Omental fat pad (tissue), 4 donors: ENCODE measurements at places on chromosomes 2 and 18.

DNA sequence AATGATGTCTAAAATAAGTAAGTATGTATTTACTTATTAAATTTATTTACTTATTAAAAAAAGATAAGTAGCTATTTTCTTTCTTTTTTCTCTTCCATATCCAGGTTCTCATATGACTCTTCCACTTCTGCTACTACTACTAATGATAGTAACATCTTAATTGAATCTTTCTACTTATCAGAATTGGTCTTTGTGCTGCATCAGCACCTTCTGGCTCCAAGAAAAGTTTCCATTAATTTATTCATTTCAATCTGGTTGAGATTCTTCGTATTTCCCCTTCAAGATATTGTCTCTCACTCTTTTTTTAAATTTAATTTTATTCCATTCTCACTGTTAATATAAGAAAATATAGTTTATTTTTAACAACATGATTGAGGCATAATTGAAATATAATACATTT is 1675.4 kb downstream of the DPP10 start:
- DNase-seq = no peak

DNA sequence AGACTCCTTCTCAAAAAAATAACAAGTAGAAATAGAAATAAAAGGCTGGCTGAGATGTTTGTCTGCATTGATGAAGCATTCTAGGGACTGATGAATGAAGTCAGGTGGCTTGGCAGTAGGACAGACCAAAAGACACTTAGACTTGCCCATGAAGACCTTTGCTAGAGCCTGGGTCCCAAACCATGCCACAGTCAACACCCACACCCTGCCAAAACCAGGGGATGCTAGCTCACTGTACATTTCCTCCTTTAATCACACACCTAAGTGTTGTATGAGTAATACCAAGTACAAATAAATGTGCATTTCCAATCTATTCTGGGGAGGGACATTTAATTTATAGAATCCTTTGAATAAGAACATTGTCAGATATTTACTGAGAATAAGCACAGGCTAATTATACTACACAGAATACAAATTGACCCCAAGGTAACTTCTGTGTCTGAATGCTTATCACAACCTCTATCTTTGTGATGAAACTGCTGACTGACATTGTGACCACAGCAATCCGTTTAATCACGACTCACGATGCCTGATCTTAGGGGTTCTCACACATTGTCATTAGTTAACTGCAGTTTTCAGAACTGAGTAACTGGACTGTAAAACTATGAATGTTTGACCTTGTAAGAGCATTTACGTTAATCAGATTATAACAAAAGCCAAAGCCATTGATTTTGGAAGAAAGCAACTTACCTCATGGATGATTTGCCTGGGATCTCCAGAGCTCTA is 10.5 kb upstream of the NOL10 start:
- DNase-seq = no peak

DNA sequence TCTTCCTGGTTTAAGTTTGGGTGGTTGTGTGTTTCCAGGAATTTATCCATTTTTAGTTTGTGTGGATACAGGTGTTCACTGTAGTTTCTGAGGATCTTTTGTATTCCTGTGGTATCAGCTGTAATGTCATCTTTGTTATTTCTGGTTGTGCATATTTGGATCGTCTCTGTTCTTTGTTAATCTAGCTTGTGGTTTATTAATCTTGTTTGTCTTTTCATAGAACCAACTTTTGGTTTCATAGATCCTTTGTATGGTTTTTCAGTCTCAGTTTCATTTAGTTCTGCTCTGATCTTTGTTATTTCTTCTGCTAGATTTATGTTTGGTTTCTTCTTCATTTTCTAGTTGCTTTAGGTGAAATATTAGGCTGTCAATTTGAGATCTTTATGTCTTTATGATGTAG is 202.4 kb upstream of the ZSWIM2 start:
- no peak for DNase-seq

DNA sequence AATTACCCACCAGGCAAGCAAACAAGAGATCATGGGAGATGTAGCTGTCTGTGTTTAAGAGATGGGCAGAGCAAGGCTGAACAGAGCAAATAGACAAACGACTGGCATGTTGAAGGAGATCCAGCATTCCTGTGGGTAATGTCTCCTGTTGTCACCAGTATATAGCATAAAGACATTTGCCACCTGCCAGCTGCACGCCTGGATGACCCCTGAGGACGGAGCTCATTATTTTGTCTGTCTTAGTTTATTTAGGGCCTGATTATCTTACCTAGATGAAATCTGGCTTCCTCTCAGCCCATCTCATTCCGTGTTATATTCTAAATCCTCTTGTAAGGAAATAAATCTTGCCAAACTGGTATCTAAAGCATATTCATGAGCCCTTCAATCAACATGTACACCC is 510.3 kb upstream of the LINC00305 start:
- DNase-seq = no peak

GRCh38 chr2:24576617-24577016 is 85.6 kb downstream of the NCOA1 start:
- no peak for DNase-seq

DNA sequence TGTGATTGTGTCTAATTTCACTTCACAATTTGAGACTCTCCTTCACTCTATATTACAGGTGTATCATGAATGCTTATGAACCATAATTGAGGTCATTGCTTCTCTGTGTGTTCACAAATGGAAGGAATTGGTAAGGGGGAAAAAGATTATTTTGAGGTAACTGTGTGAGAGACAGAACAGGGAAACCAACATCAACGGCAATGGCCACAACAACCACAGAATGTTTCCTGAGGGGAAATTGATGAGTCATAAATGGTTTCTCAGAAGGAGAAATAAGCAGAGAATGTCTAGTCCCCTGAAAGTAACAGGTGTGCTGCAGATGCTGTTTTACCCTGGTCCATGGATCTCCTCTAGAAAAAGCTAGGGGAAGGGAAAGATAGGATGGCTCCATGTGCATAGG is 361.2 kb upstream of the GALNT5 start:
- no peak for DNase-seq

- DNase-seq = no peak
Measured at GRCh38 chr2:46535360-46535759, 56.0 kb downstream of the TMEM247 start.

DNA sequence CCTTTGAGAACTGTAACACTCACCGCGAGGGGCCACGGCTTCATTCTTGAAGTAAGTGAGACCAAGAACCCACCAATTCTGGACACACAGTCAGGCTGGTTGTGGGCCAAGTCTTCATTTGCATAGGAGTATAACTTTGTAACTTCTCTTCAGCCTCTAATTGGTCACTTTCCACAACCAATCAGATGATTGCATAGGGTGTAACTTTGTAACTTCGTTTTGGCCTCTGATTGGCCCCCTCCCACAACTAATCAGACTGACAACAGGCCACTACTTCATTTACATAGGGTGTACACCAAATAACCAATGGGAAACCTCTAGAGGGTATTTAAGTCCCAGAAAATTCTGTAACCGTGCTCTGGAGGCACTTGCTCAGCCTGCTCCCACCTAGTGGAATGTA is 77.5 kb upstream of the TCF4 start:
- DNase-seq = no peak

GRCh38 chr2:237886685-237887481 is 27.5 kb downstream of the RAMP1 start:
- DNase-seq = peak; percentile 81

DNA sequence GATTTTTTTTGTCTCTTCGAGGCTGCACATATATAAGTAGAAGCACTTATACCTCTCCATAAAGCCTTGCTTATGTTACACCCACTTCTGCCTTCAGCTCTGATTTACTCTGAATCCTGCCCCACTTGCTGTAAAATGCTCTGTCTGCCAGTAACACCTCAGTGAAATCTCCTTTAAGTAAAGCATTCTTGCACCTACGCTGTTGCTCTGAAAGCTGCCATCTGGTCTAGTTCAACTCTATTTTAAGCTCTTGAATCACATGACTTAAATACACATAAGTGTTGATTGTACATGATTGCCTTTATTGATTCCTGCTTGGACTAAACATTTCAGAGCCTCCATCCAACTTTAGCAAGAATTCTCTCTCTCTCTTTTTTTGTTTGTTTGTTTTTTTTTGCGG is 609.0 kb upstream of the CELF4 start:
- DNase-seq = no peak

DNA sequence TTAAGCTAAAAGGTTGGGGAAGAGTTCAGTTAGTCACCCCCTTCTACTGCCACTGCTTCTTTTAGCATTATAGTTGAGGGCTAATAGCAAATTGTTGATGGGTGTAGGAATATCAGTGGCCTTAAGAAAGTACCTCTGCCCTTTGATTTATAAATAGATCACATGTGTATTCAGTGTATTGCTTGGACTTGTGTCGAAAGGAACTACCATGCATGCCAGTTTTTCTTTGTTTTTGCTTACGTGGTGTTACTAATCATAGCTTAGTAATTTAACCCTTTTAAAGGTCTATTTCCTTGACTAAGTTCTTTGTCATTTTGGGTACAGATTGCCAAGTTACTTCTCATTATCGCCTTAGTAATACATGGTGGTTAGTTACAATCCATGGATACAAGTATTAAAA is 85.6 kb downstream of the MIB1 start:
- no peak for DNase-seq

DNA sequence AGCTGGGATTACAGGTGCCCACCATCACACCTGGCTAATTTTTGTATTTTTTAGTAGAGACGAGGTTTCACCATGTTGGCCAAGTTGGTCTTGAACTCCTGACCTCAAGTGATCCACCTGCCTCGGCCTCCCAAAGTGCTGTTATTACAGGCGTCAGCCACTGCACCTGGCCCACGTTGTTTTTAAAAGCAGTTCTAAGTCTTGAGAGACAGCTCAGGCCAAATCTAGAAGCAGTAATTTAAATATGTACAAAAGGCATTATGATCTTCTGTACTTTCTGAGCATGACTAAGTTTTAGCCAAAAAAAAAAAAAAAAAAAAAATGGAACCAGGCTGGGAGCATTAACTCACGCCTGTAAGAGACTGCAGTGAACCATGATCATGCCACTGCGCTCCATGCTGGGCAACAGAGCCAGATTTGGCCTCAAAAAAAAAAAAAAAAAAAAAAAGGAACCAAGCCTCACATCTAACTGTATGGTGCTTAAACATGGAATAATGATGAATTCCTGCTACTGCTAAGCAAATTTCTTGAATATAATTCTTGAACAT is 4.0 kb downstream of the ABHD3 start:
- DNase-seq = no peak

- no peak for DNase-seq
Measured at GRCh38 chr2:68320118-68320641, 431 bp upstream of the CNRIP1 start.

DNA sequence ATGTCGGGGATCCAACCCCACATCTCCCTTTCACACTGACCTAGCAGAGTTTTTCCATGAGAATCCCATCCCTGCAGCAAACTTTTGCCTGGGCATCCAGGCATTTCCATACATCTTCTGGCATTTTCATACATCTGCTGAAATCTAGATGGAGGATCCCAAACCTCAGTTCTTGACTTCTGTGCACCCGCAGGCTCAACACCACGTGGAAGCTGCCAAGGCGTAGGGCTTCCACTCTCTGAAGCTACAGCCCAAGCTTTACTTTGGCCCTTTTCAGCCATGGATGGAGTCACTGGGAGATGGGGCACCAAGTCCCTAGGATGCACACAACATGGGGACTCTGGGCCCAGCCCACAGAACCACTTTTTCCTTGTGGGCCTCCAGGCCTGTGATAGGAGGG is 32.2 kb upstream of the TEX51 start:
- DNase-seq = no peak

- DNase-seq = no peak
Measured at GRCh38 chr2:62817995-62818713, 112.6 kb downstream of the EHBP1 start.

- no peak for DNase-seq
Measured at GRCh38 chr2:235855011-235855410, 313.2 kb downstream of the GBX2 start.

DNA sequence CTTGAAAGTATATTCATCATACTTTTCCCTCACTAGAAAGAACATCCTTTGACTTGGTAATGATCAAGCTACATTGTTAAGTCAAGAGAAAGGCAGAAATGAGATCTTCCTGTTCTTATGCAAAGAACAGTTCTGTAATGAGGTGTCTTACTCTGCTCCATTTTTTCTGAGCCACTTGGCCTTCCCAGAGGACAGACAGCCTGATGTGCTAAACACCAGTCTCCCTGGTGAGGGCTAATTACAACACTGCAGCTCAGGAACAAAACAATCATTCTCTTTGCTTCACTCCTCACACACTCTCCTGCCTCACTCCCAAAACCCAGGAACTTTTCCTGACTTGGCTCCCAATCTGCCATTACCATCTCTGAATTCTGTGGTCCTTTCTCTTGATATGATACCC is 25.6 kb downstream of the TACR1 start:
- no peak for DNase-seq

DNA sequence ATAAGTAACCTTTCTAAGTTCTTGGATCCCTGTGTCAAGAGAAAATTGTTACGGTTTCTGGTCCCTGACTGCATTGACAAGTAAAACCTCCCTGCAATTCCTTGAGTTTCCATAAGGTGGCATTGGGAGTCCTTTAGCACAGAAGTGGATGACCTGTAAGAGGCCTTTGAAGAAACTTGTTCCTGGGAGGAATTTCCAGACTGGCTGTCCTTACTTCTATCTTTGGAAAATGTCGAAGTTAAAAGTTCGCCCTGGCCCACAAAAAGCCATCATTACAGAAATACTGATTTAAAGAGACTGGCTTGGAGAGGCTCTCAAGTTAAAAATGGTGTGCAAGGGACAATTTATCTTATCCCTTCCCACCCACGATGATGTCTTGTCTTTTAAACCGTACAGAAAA is 218.4 kb downstream of the CDH20 start:
- DNase-seq = no peak

DNA sequence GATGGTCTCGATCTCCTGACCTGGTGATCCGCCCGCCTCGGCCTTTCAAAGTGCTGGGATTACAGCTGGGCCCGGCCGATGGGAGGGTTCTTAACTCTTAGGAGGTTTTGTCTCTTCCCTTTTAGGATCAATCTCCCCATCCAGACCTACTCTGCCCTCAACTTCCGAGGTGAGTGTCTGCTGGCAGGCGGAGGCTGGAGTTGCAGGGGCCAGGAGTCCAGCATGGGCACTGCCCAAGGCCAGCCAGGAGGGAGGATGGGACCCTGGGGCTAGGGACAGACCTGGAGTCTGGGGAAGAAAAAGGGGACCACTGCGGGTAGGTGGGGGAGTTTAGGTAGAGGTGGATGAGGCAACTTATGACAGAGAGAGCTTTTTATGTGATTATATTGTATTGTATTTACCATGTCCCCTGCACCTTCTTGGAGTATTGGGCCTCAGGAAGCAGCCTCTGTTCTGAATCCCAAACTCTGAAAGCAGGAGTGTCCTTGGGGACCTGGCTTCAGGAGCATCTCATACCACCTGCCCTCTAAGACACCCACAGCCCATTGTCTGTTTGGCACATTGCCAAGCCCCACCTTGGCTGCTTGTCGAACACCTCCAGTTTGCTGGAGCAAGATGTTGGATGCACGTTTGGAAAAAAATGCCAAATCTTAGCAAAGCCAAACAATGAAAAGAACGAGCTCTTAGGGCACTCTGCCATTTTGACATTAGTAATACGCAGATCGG is 5.6 kb downstream of the DES start:
- DNase-seq = no peak

DNA sequence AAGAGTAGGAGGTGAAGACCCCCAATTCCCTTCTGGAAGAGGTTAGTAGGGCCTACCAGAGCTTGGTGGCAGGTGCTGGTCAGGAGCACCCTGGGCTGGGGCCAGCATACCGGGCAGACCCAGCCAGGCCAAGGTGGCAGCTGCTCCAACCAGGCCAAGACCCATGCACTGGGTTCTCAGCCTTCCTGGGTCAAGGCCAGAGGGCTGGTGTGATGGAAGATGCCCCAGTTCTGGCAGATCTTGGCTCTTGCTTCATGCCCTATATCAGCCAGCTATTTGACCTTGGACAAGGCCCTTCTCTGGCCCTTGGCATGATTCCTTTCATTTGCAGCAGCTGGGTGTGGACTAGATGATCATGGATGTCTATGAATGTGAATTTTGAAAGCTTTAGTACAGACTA is 57.7 kb downstream of the PRKCE start:
- no peak for DNase-seq
